ENCODE measurements at places on chromosomes 4 and X.

- DNase-seq, result no peak
Measured at GRCh38 chr4:175891851-175892250, 79.8 kb upstream of the GPM6A start.

DNA sequence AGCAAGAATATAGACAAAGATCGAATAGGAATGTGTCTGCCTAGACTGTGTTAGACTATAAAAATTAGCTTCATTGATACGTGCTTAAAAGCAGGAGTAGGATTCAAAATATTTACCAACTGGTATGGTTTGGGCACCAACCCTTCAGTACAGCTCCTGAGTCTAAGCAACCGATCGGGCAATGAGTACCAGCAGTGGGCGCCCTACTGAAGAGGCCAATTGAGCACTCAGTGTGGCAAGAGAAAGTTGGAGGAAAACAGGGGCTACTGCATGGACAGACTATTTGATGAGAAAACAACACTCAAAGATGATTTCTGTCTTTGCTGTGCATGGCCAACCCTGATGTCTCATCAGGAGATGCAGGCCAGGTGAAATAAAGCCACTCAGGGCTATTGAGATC is 176.0 kb upstream of the NWD2 start:
- no peak for DNase-seq

DNA sequence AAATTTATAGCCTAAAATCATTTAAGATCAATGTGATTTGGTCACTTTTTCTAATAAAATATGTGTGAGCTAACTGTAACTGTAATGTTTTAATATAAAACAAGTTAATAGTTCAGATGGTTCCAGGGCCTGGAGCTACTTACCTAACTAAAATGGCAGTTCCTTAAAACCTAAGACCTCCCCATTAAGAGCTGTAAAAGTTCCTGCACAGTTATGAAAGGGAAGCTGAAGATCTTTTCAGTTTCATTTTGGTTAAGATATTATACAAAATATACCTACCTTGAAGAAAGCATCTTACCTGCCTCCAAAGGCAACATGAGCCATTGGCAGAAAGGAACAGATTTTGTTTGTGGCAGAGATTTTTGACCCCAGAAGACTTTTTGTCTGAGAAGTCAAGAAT is 30.1 kb downstream of the HPF1 start:
- DNase-seq, result no peak

- no peak for DNase-seq
Measured at GRCh38 chr4:128166982-128167381, 105.9 kb downstream of the LARP1B start.

- no peak for DNase-seq
Measured at GRCh38 chr4:109497511-109497910, 62.5 kb upstream of the MCUB start.

- DNase-seq, result no peak
Measured at GRCh38 chr4:112550728-112551127, 34.7 kb upstream of the NEUROG2 start.

- no peak for DNase-seq
Measured at GRCh38 chrX:154731184-154731583, 19.7 kb downstream of the GAB3 start.

DNA sequence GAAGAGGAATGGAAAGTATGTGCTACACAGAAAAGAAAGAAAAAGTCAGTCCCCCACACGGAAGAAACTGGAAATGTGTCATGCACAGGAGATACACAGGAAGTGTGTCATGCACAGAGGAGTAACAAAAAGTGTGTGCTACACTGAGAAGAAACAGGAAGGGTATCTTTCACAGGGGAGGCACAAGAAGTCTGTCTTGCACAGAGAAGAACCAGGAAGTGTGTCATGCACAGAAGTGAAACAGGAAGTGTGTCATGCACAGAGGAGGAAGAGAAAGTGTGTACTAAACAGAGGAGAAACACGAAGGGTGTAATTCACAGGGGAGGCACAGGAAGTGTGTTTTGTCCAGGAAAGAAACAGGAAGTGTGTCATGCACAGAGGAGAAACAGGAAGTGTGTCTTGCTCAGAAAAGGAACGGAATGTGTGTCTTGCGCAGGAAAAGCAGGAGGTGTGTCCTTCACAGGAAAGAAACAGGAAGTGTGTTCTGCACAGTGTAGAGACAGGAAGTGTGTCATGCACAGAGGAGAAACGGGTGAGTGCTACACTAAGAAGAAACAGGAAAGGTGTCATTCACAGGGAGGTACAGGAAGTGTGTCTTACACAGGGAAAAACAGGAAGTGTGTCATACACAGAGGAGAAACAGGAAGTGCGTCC is 527.2 kb upstream of the PRKX start:
- no peak for DNase-seq

GRCh38 chr4:169340834-169341233 is 70.1 kb upstream of the SH3RF1 start:
- no peak for DNase-seq

DNA sequence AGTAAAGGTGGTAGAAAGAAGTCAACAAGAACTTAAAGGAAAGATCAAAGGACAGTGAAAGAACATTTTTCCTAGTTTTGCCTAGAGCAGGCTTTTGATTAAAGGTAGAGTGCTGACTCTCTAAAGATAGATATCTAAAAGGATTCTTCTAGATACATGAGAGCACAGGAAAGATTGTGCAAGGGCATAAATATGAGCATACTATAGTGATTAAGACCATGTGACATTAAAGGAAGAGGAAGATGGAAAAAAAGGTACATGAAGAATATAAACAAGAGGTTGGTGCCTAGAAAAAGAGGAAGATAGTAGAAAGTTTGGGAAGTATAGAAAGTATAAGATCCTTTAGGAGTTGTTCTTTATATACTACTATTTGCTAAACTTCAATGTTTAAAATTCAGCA is 26.1 kb upstream of the TET2 start:
- no peak for DNase-seq

DNA sequence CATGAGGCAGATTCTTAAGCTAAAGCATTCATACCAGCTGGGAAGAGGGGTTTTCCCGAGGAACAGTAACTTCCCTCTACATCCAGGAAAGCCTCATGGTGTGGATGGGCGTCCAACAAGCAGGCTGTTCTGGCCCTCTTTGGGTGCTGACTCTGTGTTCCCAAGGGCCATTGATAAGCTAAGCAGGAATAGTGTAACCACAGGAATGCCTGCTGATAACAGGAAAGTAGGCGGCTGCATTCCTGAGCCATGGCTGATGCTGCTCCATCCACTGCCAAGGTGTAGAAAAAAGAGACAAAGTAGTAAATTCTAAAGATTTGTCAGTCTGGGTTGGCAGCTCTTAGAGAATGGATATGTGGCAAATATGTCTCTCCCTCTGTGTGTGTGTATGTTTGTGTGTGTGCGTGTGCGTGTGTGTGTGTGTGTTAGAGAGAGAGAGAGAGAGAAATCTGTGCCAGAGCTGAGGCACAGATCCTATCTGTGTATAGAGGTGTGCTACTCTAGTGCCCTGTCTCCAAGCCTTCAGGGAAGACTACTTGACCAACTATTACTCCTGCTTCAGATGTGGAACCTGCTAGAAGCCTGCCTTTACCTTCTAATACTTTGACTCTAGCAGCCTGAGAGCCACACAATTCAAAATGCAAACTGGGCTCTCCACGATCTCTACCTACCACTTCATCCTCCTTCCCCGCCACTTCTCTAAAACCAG is 353.1 kb upstream of the NR3C2 start:
- no peak for DNase-seq

GRCh38 chrX:49976682-49977197 is 54.3 kb downstream of the CLCN5 start:
- no peak for DNase-seq
